Esophagus squamous epithelium (tissue), 5 donors: ENCODE measurements at places on chromosomes 4 and X.

DNA sequence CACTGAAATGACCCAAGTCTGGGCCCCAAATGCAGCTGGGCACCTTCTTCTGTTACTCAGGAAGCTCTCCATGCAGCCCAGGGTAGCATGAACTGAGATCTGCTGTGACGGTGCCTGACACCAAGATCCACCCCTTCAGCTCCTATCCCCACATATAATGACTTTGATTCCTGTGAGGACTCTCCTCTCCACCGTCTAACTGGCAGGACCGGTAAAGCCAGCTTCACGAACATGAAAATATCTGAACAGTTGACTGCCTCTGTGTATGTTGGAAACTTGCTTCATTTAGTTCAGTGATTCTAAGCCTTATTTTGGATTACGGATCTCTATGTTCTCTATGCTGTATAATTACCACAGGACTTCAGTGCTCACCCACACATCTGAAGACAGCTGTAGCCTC, 115.5 kb upstream of the TMEM150C start:
- no peak for DNase-seq

DNA sequence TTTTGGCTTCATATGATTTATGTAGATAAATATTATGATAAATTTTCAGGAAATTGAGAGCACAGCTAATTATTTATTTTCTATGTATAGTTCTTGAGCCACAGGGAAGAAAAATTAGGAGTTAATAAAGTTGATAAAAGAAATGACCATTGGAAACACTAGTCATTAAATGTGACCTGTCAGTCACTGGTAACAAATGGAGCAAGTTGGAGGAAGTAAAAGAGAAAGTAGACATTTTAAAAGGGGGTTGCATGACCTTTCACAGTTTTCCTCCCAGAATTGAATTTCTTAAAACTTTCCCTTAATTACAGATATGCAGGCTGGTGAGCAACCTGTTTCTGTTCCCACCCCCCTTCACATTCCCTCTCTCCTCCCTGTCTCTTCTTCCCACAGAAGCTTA, 5.3 kb downstream of the SMIM9 start:
- DNase-seq = no peak

DNA sequence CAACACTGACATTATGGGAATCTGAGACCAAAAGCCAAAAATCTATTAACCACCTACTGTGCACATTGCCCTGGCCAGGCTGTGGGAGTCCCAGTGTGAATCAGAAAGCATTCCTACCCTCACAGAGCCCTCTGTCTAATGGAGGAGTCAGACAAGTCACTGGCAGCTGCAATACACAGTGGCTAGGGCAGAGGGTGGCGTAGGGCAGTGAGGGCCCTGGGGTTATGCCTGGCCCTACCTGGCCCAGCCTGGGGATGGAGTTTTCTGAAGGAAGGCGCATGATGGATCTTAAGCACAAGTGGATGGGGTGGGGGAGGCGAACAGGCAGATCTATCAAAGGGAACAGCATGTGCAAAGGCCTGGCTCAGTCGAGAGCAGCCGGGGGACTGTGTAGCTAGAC, 10.8 kb downstream of the JAKMIP1 start:
- DNase-seq = no peak

GRCh38 chr4:4651811-4652755, 110.2 kb upstream of the STX18 start:
- no peak for DNase-seq

- DNase-seq = no peak
These were observed 28.3 kb upstream of the SERTM2 start for GRCh38 chrX:111483135-111483534.

DNA sequence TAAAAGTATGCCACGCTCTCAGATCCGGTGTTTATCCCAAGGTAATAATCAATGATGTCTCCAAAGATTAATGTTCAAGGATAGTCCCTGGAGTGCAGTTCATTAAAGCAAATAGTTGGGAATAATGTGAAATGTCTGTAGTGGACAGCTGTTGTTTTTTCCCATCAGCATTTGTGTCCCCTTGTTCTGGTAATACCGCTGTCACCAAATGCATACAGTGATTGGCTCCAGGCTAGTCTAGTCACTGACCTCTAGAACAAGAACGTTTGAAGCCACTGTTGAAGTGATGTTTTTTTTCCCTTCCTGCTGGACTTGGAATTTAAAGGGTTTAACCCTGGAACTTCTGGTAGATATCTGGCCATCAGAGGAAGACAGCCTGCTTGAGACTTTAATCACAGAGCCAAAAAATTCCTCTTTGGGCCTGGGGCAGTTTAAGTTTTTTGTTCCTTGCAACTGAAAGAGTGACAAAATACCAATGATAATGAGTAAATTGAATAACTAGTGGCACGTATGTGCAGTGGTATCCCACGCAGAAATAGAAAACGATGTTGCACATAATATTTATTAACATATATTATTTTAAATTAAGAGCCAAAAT, 30.6 kb downstream of the HSD17B11 start:
- DNase-seq = no peak

- no peak for DNase-seq
These were observed 16.1 kb upstream of the TBC1D14 start for GRCh38 chr4:6893449-6894085.

- no peak for DNase-seq
These were observed 44.2 kb downstream of the ZNF81 start for GRCh38 chrX:47880927-47881326.

DNA sequence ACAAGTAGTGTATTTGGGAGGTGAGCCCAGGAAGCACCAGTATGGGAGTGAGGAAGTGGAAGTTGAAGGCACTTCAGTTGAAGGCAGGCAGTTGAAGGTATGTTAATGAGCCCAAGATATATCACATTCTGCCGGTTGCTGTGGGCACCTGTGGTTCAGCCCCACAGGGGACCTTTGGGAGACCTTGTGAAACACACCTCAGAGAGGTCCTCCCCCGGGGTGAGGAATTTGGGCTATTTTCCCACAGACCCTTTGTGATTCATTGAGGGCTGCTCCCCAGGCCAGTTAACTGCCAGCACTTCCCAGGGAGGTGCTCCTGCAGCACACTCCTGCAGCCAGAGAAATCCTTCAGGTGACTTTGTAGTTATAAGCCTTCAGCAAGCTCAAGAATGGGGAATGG, 45.9 kb downstream of the PTCHD1 start:
- DNase-seq = no peak

- no peak for DNase-seq
These were observed 250.4 kb upstream of the GIMD1 start for GRCh38 chr4:106618956-106619355.

DNA sequence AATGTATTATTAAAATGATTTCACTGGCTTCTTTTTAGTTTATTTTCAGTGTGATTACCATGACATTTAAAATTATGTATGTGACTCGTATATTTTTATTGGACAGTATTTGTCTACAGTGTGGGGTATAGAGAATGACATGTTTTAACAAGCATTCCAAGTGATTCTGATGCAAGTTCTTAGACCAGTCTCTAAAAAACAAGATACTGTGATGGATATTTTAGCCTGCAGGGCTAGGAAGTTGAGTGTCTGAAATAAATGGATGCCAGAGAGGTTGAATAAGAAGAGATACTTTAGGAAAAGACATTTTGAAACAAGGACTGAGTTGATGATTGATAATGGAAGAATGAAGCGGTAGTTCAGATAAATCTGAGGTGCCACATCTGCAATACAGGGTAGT, 3.5 kb upstream of the MAD2L1 start:
- no peak for DNase-seq

- no peak for DNase-seq
These were observed 77.1 kb downstream of the CNOT6L start for GRCh38 chr4:77742054-77742453.

GRCh38 chr4:112238833-112239232, 7.2 kb downstream of the AP1AR start:
- no peak for DNase-seq

DNA sequence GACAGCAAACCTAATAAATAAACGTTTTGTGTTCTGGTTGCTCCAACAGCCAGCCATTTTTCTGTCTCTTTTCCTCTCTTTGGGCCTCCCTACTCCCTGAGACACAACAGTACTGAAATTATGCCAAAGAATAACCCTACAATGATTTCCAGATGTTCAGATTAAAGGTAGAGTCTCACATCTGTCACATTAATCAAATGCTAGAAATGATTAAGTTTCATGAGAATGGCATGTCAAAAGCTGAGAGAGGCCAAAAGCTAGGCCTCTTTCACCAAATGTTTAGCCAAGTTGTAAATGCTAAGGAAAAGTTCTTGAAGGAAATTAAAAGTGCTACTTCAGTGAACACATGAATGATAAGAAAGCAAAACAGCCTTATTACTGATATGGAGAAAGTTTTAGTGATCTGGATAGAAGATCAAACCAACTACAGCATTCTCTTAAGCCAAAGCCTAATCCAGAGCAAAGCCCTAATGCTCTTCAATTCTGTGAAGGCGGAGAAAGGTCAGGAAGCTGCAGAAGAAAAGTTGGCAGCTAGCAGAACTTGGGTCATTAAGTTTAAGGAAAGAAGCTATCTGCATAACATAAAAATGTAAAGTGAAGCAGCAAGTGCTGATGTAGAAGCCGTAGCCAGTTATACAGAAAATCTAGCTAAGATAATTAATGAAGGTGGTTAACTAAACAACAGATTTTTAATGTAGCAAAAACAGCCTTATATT, 182.1 kb upstream of the NUDT6 start:
- DNase-seq = no peak

- DNase-seq = no peak
These were observed 6.5 kb downstream of the P2RY4 start for GRCh38 chrX:70253377-70254062.

GRCh38 chrX:5399403-5399802, 829.3 kb downstream of the NLGN4X start:
- no peak for DNase-seq

- no peak for DNase-seq
These were observed 16.0 kb upstream of the HPGD start for GRCh38 chr4:174538123-174538875.

- no peak for DNase-seq
These were observed 1161.4 kb upstream of the PCDH7 start for GRCh38 chr4:29558789-29559188.

- DNase-seq = no peak
These were observed 119.4 kb downstream of the LUZP4 start for GRCh38 chrX:115408771-115409400.

- DNase-seq = no peak
These were observed 137.3 kb upstream of the CLNK start for GRCh38 chr4:10821826-10822225.

GRCh38 chrX:106917830-106918500, 2.2 kb upstream of the CLDN2 start:
- no peak for DNase-seq

GRCh38 chr4:169376421-169376820, 105.7 kb upstream of the SH3RF1 start:
- DNase-seq = no peak

DNA sequence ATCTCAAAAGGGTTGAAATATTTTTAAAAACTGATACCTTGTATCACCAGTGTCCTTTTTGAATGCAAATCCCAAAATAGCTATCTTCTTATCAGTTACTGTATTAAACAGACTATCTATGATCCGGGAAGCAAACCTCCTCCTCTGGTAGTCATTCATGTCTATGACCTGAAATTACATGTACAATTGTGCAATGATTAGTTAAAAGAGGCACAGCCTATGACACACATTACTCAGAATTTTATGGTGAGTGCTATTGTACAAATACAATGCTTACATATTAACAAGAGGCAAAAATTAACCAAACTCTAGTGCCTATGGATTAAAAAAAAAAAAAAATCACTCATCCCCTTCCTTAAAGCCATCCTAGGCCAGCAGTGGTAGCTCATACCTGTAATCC, 21.7 kb downstream of the UGDH start:
- no peak for DNase-seq

DNA sequence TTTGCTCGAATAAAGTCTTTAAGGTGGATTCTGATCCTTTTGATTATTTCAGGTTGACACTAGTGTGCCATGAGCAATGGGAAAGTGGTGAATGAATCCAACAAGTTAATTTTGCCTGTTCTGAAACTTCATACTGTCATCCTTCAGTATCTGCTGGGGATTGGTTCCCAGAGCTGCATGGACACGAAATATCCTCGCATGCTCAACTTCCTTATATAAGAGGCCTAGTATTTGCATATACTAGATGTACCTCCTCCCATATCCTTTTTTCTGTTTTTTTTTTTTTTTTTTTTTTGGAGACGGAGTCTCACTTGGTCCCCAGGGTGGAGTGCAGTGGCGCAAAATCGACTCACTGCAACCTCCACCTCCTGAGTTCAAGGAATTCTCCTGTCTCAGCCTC, 23.0 kb upstream of the PDS5A start:
- no peak for DNase-seq

GRCh38 chr4:147453561-147454141, 27.2 kb upstream of the EDNRA start:
- no peak for DNase-seq

- no peak for DNase-seq
These were observed 13.3 kb upstream of the TBC1D19 start for GRCh38 chr4:26570596-26570995.

DNA sequence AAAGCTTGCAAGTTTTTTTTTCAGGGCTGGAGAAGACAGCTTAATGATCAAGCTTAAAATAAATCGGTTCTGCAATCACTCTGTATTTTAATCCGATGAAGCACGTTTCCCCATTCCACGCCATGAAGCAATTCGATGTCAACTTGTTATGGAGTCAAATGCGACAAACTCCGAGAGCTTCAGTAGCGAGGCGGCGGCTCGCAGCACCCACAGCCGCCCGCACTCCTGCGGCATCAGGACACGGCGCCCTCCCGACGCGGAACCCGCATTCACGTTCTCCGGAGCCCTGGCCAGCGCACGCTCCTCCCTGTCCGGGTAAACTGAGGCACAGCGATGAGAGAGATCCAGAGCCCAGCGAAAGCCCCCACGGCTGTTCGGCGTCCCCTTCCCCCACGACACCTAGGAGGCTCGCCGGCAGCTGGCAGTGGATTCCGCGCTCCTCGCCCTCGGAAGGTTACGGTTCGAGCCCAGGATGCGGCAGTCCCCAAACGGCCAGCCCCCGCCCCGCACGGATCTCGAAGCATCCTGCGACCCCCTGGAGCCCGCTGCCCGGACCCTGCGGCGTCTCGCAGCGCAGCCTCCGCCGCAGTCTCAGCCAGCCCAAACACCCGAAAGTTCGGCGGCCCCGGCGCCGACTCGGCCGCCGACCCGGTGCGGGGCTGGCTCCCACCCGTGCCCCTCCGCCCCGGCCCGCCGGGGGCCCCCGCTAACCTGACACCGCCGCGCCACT, 507 bp downstream of the MFAP3L start:
- DNase-seq = no peak

- no peak for DNase-seq
These were observed 37.5 kb upstream of the NEIL3 start for GRCh38 chr4:177271915-177272766.
